ENCODE measurements at places on chromosomes 2 and 18.

DNA sequence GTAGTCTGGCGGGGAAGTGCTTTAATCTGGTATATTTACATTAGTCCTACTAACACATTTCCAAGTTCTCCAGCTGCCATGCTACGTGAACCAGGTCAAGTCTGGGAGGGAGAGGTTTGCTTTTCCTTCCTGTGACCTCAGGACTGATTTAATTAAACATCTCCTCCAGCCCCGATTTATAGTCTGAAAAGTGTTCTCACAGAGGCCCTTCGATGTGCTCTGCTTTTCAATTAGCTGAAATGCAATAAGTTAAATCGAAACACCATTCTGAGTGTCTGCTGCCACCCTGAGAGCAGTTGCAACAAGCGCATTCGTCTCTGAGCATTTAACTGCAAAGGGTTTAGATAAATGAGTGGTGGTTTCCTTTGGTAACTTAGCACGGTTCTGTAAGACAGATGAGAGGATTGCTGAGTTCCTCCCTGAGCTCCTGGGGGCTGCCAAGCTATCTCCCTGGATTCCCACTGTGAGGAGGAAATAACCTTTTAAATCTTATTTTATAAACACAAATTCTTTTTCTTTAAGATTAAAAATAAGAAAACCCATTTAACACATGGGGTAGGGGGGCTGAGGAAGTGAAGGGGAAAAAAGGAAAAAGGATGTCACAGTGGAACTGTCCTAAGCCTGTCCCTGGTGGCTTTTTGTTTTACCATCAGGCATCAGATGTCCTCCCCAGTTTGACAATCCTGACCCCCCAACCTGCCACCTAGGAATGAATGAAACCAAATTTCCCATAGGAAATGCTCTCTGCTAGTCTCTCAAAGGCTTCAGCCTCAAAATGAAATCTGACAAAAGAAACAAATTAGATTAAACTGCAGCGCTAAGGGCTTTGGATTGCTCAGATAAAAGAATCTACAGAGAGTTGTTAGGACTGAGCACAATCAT is 56.5 kb upstream of the CREB1 start:
- peak; percentile 54 for DNase-seq

DNA sequence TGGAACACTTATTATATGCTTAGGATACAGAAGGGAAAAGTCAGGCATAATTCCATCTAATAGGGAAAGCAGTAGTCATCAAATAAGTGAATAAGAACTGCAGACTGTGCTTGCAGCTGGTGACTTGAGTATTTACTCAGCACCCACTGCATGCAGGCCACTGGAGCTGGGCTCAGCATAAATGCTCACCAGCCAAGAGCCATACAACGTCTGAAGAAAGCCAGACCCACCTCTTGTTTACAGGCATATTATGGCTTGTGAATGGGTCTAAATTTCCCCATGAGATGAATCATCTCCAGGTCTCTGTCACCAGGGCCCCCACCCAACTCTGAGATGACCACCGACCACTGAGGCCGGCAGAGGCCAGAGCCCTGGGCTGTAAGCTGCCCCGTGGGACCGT is 123.8 kb upstream of the PKDCC start:
- no peak for DNase-seq

- no peak for DNase-seq
Measured at GRCh38 chr2:54818226-54818625, 94.8 kb downstream of the EML6 start.

- no peak for DNase-seq
Measured at GRCh38 chr2:102544182-102544581, 71.2 kb downstream of the SLC9A4 start.

DNA sequence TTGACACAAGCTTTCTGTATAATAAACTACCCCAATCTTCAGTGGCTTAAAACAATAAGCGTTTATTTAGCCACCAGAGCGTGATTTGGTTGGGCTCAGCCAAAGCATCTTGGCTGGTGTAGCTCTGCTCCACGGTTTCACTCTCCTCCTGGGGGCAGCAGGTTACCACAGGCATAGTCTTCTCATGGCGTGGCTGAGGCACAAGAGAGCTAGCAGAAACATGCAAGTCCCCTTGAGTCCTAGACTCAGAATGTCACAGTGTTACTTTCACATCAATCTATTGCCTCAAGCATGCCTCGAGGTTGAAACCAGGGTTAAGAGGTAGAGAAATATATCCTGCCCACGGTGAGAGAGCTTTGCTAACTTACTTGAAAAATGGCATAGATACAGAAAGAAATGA is 19.9 kb upstream of the SLC9A2 start:
- DNase-seq: no peak

DNA sequence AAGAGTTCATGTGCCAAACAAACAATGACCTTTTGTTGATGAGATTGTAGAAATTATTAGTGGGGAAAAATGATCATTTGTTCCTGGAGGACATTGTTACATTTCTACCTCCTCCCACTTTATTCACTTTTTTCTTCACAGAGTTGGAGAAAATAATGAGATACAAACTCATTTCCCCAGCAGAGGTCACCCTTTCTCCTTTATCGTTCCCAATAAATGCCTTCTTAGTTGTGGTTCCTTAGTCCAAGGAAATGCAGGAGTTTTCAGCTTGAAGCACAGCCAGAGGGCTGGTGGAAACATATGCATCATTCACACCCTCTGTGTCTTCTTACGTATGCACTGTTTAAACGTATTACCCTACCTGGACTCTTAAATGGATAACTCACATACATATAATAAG is 108.8 kb downstream of the SLC4A3 start:
- DNase-seq: peak; percentile 61

DNA sequence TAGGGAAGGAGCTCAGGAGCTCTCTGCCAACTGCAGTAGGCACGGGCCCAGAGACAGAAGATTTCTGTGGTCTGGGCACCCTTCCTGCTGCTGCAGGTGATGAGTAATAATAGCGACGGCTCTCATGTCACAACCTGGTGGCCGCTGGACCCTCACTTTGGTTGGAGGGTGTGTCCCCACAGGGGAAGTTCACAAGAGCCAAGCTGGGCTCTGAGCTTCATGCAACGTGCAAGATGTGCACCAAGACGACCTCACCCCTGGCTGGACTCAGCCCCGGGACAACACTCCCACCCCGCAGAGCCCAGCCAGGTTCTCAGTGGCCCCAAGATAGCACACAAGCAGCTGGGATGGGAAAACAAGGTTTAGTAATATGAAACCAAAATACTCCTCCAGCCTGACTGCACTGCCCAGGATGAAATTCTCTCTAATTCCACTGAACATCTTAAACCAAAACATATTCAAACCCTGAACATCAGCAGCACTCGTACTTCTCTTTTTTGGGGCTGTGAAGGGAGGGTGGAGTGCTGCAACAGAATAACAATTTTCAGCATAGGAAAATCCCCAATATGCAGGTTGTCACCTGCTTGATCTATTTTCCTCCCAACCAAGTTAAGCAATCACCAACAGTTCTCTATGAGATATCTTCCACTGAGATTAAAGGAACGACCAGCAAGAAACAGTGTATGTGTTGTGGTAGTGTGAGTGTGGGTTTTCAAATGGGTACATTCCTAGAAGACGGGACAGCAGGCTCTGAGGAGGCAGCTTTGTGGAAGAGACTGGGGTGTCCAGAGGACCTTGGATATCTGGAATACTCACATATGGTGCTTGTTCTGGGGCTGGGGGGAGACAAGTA is 26.5 kb downstream of the BCL2 start:
- DNase-seq: no peak

DNA sequence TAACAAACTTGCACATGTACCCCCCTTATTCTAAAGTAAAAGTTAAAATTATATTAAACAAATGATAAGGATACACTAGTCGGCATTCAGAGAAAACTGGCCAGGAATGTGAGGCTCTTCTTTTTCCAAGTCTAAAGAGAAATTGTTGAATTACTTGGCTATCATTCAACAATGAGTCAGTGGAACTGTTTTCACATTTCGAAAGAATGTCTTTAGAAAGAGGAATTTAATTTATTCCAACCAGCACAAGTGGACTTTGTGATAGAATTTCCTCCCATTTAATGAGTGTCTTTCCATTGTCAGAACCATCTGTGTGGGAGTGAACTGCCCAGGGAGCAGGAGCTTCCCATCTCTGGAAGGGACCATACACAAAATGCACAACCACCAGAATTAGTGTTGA is 792.2 kb downstream of the EPHA4 start:
- DNase-seq: peak; percentile 24

DNA sequence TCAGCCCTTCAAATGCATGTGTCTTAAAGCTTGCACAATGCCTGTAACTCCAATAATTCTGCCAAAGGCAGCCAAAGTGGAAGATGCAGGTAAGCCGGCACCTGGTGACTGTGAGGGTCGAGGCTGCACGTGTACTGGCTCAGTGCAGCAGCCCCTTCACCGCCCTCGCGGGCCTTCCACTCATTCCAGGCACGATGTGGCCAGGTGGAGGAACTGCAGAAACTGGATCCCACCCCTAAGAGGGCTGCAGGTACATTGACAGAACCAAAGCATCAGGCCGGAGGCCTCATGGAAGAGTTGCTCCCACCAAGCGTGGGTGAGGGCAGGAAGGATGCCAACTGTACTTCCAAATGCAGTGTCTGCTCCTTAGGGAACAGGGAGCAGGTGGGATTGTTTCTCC is 253.4 kb downstream of the HDAC4 start:
- DNase-seq: no peak

GRCh38 chr2:208033701-208034502 is 8.6 kb upstream of the PLEKHM3 start:
- DNase-seq: no peak
